ENCODE measurements at places on chromosomes 2 and 18. TPM values are rescaled to one million over a fixed set of nuclear protein-coding genes. Genes with fewer than 3 reads are reported as not detected.
A peak's percentile ranks its signal among the peaks of the same experiment; 100 is the strongest.

- no peaks in the 10 kb centered on the region for H3K36me3 ChIP-seq
- H3K4me3 ChIP-seq: no peak overlapping the region
- no peaks in the 10 kb centered on the region for H3K4me1 ChIP-seq
- no peak overlapping the region for H3K27ac ChIP-seq
- no peak for DNase-seq
These were observed 106.4 kb downstream of the PID1 start for GRCh38 chr2:229164545-229165249.

DNA sequence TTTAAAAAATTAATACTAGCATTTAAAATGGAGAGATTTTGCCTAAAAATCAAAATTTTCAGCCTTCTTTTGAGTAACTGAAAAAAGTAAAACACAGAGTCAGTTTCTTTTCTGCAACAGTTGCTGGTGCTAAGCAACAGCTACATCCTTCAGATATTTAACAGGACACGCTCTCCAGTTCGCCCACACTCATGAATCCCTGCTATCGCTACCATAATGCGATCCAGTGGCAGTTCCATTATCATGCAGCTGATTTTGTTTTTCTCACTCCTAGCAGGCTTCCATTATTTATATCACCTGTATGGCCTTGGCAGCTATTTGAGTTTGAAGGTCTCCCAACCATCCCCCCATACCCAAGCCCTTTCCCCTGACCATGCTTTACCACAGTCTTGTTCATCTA lies 93.1 kb upstream of the NCKAP5 start:
- H3K27me3 ChIP-seq: no peaks in the 10 kb centered on the region
- no peak for DNase-seq
- no peak overlapping the region for H3K27ac ChIP-seq
- H3K36me3 ChIP-seq: no peaks in the 10 kb centered on the region
- H3K4me1 ChIP-seq: no peaks in the 10 kb centered on the region
- H3K4me3 ChIP-seq: no peak overlapping the region

DNA sequence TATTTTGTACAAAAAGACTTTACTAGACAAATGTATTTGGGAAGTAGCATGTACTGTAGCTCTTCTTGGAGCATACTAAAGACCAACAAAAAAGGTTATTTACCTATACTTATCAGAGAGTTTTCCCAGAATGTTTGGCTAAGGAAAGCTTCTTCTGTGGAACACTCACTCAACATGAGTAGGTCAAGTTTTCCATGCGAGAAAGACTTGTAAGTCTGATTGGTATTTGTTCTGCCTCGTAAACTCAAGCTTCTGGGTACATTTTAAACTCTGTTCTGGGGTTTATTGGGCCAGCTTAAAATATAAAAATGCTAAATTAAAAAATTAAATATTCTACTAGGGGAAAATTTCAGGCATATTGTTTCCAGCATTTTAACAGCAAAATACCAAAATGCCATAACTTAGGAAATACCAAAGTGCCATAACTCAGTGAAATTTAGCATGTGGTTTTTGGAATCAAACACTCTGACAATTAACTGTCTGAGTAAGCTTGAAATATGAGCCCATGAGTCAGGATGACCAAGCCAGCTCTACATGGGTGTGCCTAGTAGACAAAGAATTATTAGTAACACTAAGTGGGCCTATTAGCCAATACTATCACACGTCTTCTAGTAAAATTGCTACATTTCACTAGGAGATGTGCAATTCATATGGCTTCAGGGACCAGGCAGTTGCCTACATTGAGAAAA lies 47.3 kb upstream of the SERPINE2 start:
- DNase-seq: no peak
- no peaks in the 10 kb centered on the region for H3K27me3 ChIP-seq
- no peaks in the 10 kb centered on the region for H3K4me1 ChIP-seq
- H3K36me3 ChIP-seq: no peaks in the 10 kb centered on the region
- no peak overlapping the region for H3K27ac ChIP-seq

DNA sequence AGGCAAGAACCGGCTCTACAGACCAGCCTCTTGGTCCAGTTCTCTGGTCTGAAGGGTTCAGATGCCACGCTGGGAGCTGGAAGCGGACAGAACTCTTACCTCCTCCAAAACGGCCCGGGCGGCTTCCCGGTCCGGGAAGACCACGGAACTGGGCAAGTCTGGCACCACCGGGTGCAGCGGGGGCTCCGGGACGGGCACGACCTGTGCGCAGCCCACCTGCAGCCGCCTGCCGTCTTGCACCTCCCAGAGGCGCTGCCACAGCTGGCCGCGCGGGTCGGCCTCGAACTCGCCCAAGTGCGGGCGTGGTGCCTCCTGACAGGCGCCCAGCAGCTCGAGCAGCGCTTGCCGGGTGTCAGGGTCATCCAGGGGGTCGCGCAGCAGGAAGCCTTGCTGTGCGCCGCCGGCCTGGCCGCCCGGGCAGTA lies 773 bp downstream of the CMPK2 start:
- peak overlapping the region; percentile 92 for H3K4me3 ChIP-seq
- DNase-seq: peak; percentile 91
- peaks cover 35% of the 10 kb centered on the region for H3K36me3 ChIP-seq
- peak overlapping the region; percentile 92 for H3K27ac ChIP-seq

GRCh38 chr2:181724662-181725061 lies 44.3 kb upstream of the NEUROD1 start:
- no peaks in the 10 kb centered on the region for H3K36me3 ChIP-seq
- no peaks in the 10 kb centered on the region for H3K27me3 ChIP-seq
- H3K4me1 ChIP-seq: no peaks in the 10 kb centered on the region
- H3K27ac ChIP-seq: no peak overlapping the region
- no peak overlapping the region for H3K4me3 ChIP-seq

DNA sequence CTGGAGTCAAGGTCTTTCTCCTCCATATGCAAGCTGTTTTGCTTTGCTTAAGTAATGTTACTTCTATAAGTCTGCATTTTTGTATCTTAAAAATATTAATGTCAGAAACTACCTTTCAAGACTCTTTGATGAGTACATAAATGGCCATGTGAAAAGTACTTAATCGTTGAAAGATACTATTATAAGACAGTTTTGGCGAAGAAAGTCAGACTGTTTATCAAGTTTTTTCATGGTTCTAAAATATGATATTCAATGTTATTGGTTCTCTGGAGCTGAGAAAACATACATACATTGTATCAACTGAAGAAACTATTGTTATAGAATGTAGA lies 25.1 kb downstream of the FBXO48 start:
- no peak overlapping the region for H3K4me3 ChIP-seq
- H3K4me1 ChIP-seq: peaks cover 4% of the 10 kb centered on the region
- no peaks in the 10 kb centered on the region for H3K27me3 ChIP-seq
- no peak for DNase-seq
- H3K27ac ChIP-seq: peak overlapping the region; percentile 5

GRCh38 chr18:32707147-32707546 lies 65.7 kb downstream of the KLHL14 start:
- no peak for DNase-seq
- H3K27me3 ChIP-seq: no peaks in the 10 kb centered on the region
- no peaks in the 10 kb centered on the region for H3K4me1 ChIP-seq

DNA sequence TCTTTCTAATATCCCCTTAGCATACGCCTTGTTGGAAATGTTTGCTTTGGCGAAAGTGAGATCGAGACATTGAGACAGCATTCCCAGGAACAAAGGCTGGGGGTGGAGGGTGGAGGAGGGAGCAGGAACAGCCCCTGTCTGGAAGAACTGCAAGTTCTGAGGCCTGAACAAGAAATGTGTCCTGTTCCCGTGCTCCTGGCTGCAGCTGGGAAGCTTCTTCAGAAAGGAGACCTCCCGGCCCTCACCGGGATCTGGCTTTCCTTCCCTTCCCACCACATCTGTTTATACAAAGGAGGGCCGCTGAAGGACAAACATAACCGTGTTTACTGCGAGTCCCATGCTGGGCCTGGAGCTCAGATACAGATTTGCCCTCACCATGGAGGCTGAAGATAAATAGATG lies 35.9 kb downstream of the AFF3 start:
- H3K36me3 ChIP-seq: no peaks in the 10 kb centered on the region
- no peak overlapping the region for H3K4me3 ChIP-seq
- peaks cover 12% of the 10 kb centered on the region for H3K4me1 ChIP-seq
- no peak overlapping the region for H3K27ac ChIP-seq

DNA sequence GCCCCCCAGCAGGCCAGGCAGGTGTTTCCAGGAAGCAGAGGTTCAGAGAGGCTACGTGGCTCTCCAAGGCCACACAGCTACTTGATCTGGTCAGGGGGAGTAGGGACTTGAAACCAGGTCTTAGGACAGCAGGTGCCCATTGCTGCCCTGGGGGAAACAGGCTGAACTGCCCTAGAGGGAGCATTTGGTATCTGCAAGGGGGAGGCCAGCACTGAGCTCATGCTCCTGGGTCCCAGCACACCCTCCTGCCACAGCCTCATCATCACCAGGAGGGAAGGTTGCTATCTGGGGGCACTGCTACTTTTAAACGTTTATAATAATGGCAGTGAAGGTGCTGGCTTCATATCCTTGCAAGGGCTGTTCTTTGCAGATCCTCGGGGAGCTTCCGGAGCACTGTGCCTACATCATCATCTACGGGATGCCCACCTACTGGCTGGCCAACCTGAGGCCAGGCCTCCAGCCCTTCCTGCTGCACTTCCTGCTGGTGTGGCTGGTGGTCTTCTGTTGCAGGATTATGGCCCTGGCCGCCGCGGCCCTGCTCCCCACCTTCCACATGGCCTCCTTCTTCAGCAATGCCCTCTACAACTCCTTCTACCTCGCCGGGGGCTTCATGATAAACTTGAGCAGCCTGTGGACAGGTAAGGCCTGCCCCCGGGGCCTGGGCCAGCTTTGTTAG lies 36.1 kb downstream of the ABCG8 start:
- H3K4me1 ChIP-seq: peaks cover 7% of the 10 kb centered on the region
- no peak overlapping the region for H3K4me3 ChIP-seq
- DNase-seq: no peak
- no peaks in the 10 kb centered on the region for H3K36me3 ChIP-seq

DNA sequence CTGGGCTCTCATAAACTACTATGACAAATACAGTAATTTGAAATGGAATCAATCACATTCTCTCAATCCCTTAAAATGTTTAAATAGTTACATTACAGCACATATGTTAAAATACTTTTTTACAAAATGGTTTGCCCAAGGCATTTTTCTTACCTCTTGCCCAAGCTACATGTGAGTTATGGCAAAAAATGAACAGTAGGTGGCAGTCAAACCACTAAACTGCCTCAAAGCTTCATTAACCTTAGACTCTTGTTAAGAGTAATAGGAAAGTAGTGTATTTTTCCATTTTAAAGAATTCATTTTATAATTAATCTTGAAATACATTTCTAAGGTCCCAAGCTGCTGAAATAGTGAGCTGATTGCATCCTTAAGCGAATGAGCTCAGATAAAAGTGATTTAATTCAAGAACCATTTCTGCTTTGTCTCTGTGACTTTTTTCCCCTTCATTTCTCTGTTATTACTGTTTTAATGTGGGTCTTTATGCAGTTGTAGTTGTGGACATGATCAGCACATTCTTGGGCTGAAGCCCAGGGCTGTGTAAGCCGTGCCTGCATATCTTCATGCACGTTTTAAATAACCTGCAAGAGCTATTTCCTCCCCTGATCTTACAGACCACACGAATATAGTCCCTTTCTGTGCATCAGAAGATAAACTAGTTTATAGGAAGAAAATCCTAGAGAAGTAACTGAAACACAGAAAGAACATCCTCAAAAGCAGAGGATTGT lies 311.8 kb downstream of the LNPK start:
- H3K27ac ChIP-seq: no peak overlapping the region
- H3K4me3 ChIP-seq: no peak overlapping the region
- no peak for DNase-seq
- H3K27me3 ChIP-seq: peaks cover 12% of the 10 kb centered on the region
- H3K36me3 ChIP-seq: no peaks in the 10 kb centered on the region
- no peaks in the 10 kb centered on the region for H3K4me1 ChIP-seq

The NRP2 gene
- 33.2 TPM for total RNA-seq

The VSNL1 gene
- total RNA-seq: not detected

The COLEC11 gene
- 4.7 TPM for total RNA-seq

The TRAPPC8 gene
- 62.1 TPM for total RNA-seq
